Subcutaneous preadipocyte (primary cell): ENCODE measurements at places on chromosomes 6 and 20. TPM values are rescaled to one million over a fixed set of nuclear protein-coding genes. Genes with fewer than 3 reads are reported as not detected.

The RAET1L gene
- not detected in 2 replicates for total RNA-seq

The RIPOR3 gene
- total RNA-seq: 2.2 and 19.8 TPM in 2 replicates

The VSX1 gene
- total RNA-seq: not detected in 2 replicates

The GMPR gene
- total RNA-seq: 1.8 and 2.7 TPM in 2 replicates

The OPN5 gene
- not detected in 2 replicates for total RNA-seq

The DNAH8 gene
- not detected in 2 replicates for total RNA-seq

The MOXD1 gene
- 14.3 and 43.4 TPM in 2 replicates for total RNA-seq

The RAB23 gene
- 30.5 and 45.5 TPM in 2 replicates for total RNA-seq

The RNF144B gene
- 0.37 and 0.78 TPM in 2 replicates for total RNA-seq

The SLC22A23 gene
- total RNA-seq: 14.0 and 15.6 TPM in 2 replicates

The TRIM10 gene
- not detected in 2 replicates for total RNA-seq

The VIP gene
- total RNA-seq: not detected in 2 replicates
